H1 (cell line): ENCODE measurements at places on chromosomes 3 and 15.

DNA sequence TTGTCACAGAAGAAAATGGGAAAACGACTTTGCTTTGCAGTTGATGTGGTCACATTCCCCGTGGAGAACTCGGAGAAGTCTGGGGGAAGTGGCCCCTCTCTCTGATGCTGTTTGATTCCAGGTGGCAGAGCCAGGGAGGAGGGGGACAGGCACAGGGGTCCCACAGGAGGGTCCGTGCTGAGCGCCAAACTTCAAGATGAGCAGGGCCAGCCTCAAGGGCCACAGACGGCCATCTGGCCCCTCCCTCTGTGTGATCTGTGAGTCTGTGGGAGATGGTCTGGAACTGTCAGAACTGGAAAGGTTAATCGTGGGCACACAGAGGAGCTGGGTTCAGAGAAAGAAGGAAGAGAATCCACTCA is 23.1 kb upstream of the CORO2B start:
- DNase-seq: no peak

DNA sequence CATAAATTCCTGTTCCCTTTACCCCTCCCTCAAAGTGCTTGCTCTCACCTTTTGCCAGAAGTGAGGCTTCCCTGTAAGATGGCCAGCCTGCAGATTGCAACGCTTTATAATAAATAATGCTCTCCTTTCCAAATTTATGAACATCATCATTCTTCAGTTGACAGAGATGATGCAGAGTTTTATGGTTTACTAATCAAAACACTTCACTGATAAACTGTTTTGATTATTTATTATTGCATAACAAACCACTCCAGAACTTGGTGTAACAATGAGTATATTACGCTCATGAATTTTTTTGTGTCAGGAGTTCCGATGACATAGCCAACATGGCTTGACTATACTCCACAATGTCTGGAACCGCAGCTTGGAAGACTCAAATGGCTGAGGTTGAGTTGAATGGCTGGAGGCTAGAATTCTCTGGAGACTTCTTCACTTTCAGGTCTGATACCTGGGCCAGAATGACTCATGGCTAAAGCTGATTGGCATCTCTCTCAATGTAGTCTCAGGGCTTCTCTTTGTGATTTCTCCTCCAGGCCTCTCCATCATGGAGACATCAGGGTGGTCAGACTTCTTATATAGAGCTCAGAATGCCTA is 27.3 kb upstream of the TGFBR2 start:
- DNase-seq: no peak

- DNase-seq: no peak
Measured at GRCh38 chr15:90718232-90718631, 1.1 kb downstream of the BLM start.

- DNase-seq: no peak
Measured at GRCh38 chr3:29202378-29202777, 78.5 kb upstream of the RBMS3 start.

- DNase-seq: no peak
Measured at GRCh38 chr15:90877996-90878395, 6.3 kb upstream of the FES start.

- peak; percentile 87 for DNase-seq
Measured at GRCh38 chr3:62876064-62876463, 848 bp upstream of the CADPS start.

DNA sequence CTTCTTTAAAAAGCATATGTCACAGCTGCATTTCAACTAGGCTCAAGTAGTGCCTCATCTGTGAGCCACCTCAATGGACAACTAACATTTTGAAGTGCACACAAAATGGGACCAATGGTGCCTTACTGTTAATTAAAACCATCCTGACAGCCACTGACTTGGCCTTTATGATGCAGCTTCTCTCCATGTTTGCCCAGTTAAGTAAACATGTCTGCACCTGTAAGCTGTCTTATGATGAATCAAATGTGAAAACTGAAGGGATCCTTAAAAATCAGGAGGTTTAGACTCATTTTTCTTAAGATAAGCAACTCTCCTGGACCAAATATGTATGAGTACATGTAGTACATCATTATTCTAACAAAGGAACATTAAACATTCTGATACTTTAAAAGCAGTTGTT is 861.6 kb downstream of the ROBO1 start:
- DNase-seq: no peak

DNA sequence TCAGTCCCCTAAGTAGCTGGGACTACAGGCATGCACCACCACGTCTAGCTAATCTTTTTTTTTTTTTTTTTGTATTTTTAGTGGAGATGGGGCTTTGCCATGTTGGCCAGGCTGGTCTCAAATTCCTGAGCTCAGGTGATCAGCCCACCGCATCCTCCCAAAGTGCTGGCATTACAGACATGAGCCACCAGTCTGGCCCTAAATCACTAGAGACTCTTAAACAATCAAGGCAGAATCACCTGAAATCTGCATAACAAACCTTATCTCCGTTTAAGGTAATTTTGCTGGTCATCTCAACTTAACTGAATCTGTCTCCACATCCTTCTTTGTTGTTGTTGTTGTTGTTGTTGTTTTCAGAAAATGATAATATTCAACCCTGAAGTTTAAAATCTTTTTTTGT is 5.6 kb upstream of the TRMT10C start:
- DNase-seq: no peak

DNA sequence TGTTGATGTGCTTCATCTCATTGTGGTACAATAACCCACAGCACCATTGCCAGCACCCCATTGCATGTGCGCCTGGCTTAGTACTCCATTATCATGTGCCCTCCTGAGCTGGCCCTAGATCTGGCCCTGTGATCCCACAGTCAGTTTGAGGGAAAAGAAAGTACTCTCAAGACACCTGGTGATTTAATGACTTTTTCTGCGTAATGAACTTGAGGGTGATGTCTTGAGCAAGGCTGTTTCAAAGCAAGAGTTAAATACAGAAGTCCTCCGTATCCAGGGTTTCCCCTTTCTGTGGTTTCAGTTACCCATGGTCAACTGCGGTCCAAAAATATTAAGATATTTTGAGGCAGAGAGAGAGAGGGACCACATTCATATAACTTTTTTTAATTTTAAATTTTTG is 16.3 kb downstream of the C3orf20 start:
- no peak for DNase-seq

DNA sequence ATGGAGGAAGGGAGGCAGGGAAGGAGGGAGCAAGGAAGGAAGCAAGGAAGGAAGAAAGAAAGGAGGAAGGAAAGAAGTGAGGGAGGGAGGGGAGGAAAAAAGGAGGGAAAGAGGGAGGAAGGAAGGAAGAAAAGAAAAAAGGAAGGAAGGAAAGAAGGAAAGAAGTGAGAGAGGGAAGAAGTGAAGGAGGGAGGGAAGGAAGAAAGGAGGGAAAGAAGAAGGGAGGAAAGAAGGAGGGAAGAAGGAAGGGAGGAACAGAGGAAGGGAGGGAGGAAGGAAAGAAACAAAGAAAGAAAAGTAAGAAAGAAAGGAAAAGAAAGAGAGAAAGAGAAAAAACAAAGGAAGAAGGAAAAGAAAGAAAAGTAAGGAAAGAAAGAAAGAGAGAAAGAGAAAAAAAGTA is 183.0 kb upstream of the SLC24A5 start:
- DNase-seq: no peak

DNA sequence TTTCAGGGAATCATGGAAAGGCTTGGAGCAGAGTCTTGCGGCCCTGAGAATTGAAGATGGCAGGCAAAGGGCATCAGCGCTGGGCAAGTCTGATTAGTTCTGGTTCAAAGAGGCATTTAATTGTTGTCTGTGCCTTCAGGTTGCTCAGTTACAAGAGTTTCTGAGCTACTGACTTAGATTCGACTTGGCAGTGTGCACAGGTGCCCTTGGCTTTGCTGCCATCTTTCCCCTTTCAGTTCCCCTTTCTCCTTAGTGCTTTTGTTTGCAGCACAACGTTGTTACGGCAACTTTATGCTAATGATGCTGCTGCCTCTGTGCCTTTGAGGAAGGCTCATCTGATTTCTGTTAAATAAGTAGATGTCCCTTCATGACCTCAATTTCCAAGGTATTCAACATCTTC is 12.5 kb downstream of the P2RY14 start:
- peak; percentile 17 for DNase-seq

DNA sequence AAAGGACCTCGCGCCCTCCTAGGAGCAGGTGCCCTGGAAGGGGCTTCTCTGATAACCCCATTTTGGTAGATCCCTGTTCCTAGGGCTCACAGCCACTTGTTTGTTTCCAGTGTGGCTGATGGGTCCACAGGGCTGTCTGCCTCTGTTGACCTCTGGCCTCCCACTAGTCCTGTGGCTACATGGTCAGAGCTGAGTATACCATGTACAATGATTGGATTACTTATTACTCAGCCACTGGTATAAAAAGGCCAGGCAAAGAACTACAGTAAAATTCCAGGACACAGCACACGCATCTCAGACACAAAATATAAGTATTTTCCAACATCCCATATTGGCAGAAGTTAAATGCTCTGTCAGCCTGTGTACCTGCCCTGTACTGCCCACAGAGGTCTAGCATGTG is 277.3 kb downstream of the GABRG3 start:
- no peak for DNase-seq

- DNase-seq: no peak
Measured at GRCh38 chr3:179186426-179186825, 38.3 kb downstream of the PIK3CA start.

DNA sequence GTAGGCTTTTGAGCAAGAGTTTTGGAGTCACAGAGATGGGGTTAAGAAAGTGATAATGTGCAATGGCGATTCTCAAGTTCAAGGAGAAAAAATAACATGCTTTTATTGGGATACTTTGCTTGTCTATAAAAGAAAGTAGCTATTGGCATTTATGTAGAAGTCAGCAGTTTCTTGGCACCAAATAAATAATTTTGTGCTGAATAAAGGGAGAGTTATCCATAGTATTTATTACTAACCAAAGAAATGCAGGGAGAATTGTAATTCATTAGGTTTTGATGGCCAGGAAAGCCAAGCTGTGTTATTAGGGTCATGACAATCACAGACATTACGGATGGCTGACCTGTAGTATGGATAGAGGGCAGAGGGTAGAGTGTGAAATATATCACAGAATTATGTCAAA is 33.1 kb downstream of the BTD start:
- DNase-seq: no peak

DNA sequence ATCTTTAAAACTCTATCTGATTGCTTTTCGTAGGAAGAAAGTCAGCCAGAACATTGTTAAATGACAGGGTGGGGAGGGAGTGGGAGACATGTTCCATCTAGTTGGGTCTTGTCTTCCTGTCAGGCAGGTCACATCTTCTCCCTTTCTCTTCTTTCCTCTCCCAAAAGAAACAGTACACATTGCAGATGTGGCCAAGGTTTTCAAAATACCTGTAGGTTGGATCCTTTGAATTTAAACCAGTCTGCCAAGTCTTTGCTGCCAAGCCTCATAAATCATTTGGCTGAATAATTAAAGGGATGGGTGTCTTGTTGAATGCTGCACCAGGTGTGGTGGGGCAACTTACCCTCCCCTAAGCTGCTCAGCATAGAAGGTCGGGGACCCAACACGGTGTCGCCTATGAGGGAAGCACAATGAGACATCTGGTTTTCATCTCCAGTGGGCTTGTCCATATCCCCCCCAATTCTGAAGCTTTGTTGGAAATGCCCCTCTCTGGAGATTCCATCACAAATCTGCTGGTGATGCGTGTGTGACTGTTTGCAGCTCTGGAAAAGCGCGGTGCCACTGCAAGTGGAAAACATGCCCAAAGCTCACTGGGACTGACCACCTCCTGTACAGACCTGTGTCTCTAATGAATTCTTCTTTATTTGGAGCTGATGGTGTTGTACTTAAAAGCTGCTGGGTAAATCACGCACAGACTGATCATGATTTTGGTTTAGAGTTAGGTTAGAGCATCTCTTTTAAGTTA is 112.6 kb downstream of the FILIP1L start:
- no peak for DNase-seq

DNA sequence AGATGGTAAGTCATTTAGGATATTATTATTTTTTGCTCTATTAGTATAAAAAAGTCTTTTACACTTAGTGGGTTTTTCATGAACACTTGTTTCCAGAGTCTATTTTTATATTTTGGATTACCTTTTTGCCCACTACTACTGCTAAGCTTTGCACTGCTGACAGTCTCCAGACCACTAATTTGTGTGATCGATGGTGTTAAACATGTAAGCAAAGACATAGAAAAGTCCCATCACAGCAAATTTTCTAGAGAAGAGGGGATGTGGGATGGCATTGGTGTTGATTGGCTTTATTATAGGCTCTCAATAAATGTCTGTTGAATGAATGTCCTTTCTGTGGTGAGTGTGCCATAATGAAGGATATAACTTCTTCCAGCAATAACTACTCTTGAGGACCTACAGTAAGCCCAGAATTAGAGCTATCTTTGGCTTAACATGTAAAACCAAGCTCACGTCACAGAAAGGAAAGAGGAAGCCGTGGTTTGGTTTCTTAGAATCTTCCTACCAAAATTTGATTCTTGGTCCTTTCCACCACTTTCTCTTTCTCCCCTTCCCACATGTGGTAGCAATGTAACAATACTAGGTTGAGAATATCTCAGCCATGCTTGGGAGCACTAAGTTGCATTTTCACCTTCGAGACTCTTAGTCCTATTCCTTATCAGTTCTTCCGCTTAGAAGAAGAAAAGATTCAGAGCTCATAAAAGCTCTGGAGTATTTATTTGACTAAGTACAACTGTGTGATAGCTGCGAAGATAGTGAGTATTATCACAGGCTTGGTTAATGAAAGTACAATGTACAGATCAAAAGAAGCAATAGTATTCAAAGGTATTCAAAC is 90.6 kb upstream of the UMPS start:
- DNase-seq: no peak

DNA sequence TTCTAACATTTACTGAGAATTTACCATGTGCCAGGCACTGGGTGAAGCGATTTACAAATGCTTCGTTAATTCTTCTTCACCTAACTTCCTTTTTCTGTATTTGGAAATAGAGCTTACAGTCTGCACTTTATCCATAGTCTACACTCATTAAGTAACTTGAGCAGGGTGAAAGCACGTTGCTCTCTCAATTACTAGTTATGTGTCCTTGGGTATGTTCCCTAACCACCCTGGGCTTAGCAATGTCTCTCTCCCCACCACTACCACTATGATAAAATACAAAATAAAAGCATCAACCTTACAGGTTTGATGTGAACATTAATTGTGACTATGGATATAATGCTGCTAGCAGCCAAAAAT is 172.9 kb upstream of the SLC2A2 start:
- no peak for DNase-seq

- DNase-seq: no peak
Measured at GRCh38 chr3:175648899-175649298, 789.8 kb downstream of the NAALADL2 start.

DNA sequence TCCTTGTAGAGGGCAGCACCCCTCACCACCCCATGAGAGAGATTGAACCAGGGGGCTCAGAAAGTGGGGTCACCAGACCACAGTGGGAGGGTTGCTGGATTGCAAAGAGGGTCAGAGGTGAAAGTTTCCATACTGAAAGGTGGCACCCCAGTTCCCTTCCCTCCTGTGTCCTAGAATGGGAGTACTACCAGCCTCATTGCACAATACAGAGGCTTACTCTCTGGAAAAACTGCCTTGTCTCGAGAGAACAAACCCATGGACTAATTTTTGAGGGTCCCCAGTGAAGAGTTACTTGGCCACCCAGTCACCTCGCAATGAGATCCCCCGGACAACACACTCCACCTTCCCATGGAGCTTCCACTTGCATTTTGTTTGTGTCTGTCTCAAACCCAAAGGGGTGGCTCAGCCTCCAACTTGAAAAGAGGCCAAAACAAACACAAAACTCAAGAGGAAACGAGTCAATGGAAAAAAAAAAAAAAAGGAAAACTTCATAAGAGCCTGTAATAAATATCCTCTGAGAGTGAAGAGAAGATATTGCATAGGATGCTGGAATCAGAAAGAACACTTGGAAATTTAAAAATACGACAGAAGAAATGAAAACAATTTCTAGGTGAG is 18.6 kb downstream of the MESP2 start:
- DNase-seq: no peak

- DNase-seq: no peak
Measured at GRCh38 chr15:87733541-87733941, 523.0 kb downstream of the NTRK3 start.
